SHP77 (cell line): ENCODE measurements at places on chromosomes 2 and 18.

DNA sequence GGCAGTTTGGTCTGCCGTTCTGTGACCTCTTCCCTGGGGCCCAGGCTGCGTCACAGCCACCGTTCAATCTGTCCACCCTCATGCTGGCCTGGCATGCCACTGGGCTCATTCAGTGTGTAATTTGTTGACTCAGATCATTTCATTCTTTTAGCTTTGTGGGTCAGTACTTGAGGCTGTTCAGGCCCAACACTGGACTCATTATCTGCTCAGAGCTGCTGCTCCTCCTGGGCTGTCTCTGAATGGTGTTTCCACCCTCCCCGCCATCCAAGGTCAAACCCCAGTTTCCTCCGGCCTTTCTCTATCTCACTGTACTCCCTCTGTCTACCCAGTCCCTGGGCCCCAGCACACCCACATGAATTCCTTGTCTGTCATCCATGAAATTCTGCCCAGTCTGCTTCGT lies 152.4 kb upstream of the NCK2 start:
- DNase-seq = no peak

- peak; percentile 15 for DNase-seq
These were observed 1118.3 kb upstream of the DDX18 start for GRCh38 chr2:116696223-116696622.

DNA sequence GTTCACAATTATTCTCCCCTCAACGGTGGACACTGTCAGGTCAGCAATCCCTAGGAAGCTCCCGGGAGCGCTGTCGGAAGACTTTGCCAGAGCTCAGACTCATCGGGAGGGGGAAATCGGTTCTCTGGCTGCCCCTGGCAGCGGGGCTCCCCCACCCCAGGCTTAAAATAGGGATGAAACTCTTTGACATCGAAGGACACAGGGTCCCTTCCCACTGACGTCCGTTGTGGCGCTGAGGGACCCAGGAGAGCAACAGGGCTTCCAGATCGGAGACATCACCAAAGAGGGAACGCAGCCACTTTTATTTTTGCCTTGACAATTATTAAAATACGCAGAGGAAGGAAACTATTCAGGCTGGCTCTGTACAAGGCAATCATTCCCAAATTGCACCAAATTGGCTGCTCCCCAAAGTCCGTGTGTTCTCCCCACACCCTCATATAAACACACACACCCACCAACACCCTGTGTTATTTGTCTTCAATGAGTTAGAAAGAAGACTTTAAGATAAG lies 249.0 kb downstream of the CDH20 start:
- DNase-seq = no peak

- DNase-seq = no peak
These were observed 16.0 kb downstream of the SATB2 start for GRCh38 chr2:199441759-199442158.

DNA sequence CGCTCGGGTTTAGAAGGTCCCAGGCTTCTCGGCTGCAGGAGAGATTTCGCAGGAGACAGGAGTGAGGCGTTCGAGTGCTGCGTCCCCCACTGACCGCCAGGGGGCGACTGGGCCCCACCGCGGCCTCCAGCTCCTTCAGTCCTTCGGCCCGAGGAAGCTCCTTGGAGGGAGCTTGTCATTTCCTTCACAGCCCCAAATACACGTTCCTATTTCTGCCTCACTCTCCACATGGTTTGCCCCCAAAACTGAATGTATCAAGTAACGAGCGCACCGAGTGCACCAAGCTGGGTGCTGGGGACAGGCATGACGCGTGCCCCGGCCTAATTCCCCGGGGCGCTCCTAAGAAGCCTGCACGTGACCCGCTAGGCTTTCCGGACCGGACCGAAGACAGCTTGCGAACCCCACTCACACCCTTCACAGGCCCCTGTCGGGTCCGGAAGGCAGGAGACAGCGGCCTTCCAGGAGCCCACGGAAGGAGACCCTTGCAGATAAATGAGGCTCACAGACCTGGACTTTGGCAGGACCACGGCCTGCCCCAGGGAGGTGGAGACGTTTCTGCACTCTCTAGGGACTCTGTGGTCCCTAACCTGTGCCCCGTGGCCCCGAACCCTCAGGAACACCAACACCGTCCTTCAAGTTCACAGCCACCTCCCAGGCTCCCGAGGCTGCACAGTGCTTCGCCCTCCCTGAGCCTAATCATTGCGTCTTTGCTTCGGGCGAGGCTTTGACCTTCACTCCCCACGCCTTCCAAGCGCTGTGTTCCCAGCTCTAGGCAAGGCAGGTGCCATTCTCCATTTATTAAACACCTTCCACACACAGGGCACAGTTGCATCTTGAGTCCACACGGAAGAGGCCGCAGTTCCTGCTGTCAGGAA lies 13.0 kb upstream of the FAHD2A start:
- peak; percentile 31 for DNase-seq

DNA sequence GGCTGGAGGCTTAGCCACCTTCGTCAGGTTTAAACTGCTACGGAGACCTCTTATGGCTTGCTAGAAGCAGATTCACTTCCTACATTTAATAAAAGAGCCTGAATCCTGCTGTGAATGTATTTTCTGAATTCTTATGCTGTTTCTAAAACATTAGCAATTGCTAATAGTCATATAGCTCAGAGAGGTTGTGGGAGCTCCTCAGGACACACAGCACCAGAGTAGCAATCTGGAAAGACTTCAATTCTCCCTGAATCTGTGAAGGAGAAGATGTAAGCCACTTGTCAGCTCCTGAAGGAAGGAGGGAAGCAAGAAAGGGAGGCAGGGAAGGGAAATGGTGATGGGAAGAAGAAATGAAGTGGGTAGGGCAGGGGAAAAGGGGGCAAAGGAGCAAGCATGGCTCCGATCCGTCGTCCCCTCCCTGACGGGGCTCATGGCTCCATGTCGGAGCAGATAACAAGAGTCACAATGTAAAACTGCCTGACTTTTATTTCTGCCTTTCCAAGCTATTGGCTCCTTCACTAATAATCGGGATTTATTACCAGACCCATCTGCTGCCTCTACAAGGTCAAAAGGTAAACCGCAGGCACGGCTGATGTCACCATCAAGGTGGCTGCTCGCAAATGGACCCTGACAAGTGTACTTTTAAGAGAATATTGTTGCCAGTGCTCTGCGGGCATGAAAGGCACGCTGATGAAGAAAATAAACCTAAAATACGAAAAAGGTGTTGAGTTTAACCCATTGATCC lies 656.0 kb upstream of the SALL3 start:
- DNase-seq = no peak

DNA sequence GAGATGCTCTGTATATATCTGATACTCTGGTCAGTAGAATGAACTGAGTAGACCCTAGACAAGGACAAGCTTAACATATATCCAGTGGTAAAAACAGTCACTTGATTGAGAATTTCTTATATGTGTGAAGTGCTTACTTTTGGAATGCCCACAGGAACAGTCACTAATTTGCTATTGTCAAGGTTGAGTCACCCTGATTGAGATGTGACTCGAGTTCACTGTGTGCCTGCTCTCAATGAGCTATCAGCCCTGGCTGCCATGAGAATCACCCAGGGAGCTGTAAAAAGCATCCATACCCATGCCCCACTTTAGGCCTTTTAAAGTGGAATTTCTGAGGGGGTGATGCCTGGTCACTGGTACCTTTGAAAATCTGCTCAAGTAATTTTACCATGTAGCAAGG lies 283.7 kb downstream of the SUCLG1 start:
- DNase-seq = no peak

- no peak for DNase-seq
These were observed 288.1 kb downstream of the EPHA4 start for GRCh38 chr2:221283896-221284545.

- DNase-seq = no peak
These were observed 172.9 kb downstream of the INHBB start for GRCh38 chr2:120518819-120519218.

- no peak for DNase-seq
These were observed 16.0 kb downstream of the CEP192 start for GRCh38 chr18:13007248-13007560.

- no peak for DNase-seq
These were observed 690.9 kb downstream of the TDRD15 start for GRCh38 chr2:21814588-21815149.

GRCh38 chr2:85369500-85369899 lies 14.9 kb downstream of the ELMOD3 start:
- DNase-seq = no peak

DNA sequence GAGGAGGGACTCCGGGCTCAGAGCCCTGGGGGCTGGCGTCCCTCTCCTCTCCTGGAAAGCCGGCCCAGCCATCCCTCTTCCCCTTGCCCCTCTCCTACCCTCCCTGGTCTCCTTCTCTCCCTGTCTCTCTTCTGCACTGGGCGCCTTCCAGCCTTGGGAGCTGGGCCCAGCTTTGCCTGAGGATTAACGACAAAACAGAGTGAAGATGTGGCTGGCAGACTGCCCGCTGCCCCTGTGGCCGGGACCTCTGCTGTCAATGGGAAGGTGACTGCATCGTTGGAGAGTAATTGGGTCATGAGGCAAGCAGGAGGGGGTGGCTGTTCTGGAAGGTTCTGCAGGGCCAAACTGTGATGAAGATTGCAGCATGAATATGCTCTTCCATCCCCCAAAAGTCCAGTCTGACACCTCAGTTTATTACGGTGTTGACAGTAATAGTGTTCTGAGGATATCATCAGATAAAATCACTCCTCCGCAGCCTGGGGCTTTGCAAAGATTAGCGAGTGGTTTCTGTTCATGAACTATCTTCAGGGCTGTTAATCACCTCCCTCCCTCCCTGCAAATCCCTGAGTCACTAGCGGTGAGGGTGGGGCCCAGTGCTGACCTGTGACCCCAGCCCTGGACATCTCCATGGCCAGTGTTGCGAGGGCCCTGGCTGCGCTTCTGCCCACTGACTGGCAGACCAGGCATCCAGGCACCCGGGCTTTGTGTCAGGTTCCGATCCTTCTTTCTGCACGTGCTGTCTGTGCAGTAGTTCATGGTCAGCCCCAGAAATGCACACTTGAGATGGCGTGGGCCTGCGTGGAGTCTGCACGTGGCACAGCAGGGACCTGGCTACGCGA lies 23.0 kb downstream of the RTP5 start:
- peak; percentile 52 for DNase-seq

GRCh38 chr2:44844651-44845270 lies 96.7 kb upstream of the SIX3 start:
- DNase-seq = no peak

GRCh38 chr2:237669628-237670392 lies 42.4 kb downstream of the LRRFIP1 start:
- peak; percentile 94 for DNase-seq

GRCh38 chr2:32189011-32189410 lies 23.3 kb downstream of the SLC30A6 start:
- no peak for DNase-seq

DNA sequence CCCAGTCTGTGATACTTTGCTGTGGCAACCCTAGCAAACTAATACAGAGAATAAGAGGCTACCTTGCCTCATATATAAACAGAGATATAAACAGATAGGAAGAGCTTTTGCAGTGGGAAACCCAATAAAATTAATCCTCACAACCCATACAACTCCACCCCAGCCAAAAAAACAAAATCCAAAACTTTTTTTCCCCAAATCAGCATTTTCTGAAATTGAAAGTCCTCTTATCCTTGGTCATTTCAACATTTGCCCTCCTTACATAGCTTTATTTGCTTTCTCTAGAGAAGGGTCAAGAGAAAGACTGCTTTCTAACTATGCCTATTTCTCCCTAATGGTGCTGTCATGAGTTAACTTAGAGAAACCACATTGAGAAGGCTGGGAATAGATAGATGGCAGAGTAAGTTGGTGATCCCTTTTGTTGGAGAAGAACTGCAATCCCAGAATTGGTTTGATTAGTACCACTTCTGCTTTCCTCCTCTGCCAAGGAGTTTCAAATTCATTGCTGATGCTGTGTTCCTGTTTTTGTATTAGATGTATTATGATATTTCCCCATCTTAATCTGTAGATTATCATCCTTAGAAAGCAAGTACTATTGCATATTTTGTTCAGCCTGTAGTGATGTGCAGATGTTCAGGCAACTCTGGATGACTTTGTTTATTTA lies 76.5 kb upstream of the B3GNT2 start:
- no peak for DNase-seq

GRCh38 chr2:26068602-26069298 lies 34.9 kb downstream of the RAB10 start:
- DNase-seq = no peak

GRCh38 chr18:36411745-36412168 lies 114.2 kb downstream of the FHOD3 start:
- DNase-seq = no peak

DNA sequence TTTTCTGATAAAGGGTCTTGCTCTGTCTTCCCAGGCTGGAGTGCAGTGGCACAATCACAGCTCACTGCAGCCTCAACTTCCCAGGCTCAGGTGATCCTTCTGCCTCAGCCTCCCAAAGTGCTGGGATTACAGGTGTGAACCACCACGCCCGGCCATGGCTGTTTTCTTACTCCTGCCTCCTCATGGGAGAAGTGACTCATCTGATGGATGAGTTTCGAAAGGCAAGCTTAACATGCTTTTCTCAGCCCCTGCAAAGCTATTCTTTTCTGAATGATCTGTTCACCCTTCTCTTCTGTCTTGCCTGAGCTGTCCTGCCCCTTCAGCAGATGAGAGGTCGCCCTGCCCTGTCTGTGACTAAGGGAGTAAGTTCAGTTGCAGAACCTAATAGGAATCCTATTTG lies 929 bp upstream of the CREG2 start:
- no peak for DNase-seq

- DNase-seq = no peak
These were observed 19.8 kb downstream of the ABHD3 start for GRCh38 chr18:21684731-21685130.

DNA sequence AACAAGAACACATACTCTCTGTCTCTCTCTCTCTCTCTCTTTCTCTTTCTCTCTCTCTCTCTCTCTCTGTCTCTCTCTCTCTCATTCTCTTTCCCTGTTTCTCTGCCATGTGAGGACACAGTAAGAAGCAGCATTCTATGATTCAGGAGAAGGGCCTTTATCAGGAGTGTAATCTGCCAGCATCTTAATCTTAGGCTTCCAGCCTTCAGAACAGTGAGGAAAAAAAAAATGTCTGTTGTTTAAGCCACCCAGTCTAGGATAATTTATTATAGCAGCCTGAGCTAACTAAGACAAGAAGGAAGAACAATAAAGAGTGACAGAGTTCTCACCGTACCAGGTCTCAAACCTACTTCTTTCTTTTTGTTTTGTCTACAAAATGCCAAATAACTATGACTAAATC lies 399.4 kb downstream of the SOCS6 start:
- no peak for DNase-seq

- no peak for DNase-seq
These were observed 144.5 kb downstream of the RAD51AP2 start for GRCh38 chr2:17373741-17374140.

GRCh38 chr2:171225302-171225980 lies 64.7 kb upstream of the TLK1 start:
- DNase-seq = no peak

GRCh38 chr2:136482966-136483365 lies 282.4 kb upstream of the THSD7B start:
- DNase-seq = no peak

GRCh38 chr2:185137700-185138099 lies 539.4 kb downstream of the ZNF804A start:
- DNase-seq = no peak

DNA sequence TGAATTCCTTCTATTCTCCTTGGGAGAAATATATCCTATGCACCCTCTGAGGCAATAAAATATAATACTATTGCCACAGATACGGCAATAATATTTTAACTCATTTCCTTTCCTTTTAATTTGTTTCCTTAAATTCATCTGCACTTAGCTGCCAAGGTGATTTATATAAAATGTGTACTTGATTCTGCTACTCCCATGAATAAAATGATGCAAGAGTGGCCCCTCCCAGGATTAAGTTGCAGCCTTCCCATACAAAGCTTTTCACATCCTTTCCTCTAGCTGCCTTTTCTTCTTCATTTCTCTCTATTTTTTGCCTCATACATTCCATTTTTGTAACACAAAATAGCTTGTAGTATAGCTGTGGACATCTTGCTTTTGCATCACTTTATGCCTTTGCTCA lies 464.1 kb upstream of the ZEB2 start:
- DNase-seq = no peak
